Panc1 (cell line): ENCODE measurements at places on chromosomes 11 and 22.
A peak's percentile ranks its signal among the peaks of the same experiment; 100 is the strongest.

- DNase-seq: no peak
Measured at GRCh38 chr11:114167771-114168448, 108.4 kb downstream of the ZBTB16 start.

DNA sequence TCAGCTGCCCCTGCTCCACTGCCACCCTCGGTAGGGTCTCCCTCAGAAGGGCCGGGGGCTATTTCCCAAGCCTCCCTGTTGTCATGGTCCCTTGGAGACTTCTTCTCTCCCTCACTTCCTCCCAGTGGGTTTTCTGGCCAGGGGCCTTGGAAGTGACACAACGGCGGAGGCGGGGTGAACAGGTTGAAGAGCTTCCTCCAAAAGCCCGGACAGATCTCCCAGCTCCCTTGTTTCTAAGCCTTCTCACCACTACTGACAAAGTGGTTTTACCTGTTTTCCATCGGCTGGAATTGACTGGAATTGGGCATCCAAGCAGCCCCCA is 14.5 kb downstream of the MYH9 start:
- DNase-seq: no peak

GRCh38 chr11:2681408-2682145 is 18.2 kb downstream of the KCNQ1OT1 start:
- no peak for DNase-seq

- no peak for DNase-seq
Measured at GRCh38 chr11:33575311-33575710, 125.3 kb downstream of the C11orf91 start.

- DNase-seq: no peak
Measured at GRCh38 chr22:27749597-27750225, 51.8 kb downstream of the MN1 start.

- no peak for DNase-seq
Measured at GRCh38 chr22:47281126-47282106, 519.0 kb downstream of the TBC1D22A start.

DNA sequence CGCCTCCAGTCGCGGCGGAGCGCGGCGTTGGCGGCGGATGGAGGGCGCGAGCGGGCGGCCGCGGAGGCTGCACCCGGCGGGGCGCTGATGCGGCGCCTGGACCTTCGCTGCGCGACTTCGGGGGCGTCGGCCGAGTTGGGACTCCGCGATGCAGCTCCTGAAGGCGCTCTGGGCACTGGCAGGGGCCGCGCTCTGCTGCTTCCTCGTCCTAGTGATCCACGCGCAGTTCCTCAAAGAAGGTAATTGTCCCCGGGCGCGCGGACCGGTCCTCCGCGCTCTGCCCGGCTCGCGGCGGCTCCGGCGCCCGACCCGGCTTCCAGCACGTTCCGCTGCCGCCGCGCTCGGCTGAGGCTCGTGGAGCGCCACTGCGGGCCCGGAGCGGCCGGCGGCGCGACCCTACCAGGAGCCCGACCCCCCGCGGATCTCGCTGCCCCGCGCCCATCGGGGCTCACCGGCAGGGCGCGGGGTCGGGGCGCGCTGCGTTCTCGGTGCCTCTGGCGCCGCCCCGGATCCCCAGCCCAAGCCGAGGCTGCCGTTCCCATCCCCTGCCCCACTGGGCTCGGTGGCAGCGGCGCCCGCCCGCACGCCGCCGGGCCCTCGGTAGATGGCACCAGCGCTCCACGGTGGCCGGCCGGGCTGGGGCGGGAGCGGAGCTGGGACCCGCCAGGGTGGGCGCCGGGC is 1251.2 kb downstream of the BRD1 start:
- no peak for DNase-seq

GRCh38 chr22:19959043-19959586 is 17.5 kb upstream of the TXNRD2 start:
- DNase-seq: no peak

DNA sequence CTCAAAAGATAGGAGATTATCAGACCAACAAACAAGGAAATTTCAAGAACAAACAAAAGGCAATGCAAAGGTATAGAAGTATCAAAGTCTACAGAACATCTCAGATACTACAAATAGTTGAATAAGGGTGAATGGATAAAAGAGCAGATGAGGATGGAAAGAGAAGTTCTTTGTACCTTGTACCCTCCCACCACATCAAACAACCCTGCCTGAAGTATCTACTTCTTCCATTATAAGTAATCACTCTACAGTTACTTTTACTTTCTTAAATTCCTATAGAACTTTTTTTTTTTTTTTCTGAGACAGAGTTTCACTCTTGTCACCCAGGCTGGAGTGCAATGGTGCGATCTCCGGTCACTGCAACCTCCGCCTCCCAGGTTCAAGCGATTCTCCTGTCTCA is 35.1 kb downstream of the MTMR2 start:
- no peak for DNase-seq

- no peak for DNase-seq
Measured at GRCh38 chr22:22061085-22062077, 78.8 kb upstream of the TOP3B start.

GRCh38 chr11:13261591-13262061 is 16.0 kb upstream of the BMAL1 start:
- DNase-seq: peak; percentile 82

DNA sequence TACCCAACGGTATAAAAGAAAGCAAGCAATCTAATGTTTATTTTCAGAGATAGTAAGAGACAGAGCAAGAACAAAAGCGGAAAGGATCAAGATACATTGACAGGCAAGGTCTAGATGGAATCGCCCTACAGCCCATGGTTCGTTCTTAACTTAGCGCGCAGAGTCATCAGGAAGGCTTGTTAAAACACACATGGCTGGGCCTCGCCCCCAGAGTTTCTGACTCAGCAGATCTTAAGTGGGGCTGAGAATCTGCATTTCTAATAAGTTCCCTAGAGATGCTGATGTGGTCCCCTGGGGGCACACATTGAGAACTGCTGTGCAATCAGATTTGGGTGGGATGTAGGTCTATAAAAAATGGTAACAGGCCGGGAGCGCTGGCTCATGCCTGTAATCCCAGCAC is 35.8 kb upstream of the CHRM4 start:
- no peak for DNase-seq

DNA sequence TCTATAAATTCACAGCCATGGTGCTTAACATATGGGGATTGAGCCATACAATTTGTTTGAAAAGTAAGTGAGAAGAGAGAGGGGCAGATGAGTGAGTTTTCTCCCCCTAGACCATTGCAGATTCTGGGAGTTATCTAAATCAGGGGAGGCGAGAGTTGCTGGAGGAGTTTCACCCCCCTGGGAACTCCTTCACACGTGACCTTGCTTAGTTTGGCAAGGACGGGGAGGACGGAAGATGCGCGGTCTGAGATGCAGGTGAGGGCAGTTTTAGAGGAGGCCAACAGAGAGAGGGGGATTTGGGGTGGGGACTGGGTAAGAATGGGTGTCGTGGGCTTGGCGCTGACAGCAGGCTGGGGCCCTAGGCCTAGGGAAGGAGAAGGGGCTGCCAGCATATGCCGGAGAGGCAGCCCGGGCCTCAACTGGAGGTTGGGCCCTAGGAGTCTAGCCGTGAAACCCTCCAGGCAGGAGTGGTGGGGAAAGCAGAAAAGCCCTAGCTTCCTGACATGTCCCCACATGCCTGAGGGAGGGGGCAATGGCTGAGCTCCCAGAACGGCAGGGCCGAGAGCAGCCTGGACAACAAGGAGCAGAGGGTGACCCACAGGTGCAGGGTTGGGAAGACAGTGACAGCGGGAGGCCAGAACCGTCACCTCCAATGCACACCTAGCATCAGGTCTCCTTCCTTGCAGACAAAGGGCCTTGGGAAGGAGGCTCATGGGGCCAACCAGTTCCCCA is 63.9 kb downstream of the ELFN2 start:
- no peak for DNase-seq
